AG08396 (cell line): ENCODE measurements at places on chromosomes 12 and 14.
A peak's percentile ranks its signal among the peaks of the same experiment; 100 is the strongest.

DNA sequence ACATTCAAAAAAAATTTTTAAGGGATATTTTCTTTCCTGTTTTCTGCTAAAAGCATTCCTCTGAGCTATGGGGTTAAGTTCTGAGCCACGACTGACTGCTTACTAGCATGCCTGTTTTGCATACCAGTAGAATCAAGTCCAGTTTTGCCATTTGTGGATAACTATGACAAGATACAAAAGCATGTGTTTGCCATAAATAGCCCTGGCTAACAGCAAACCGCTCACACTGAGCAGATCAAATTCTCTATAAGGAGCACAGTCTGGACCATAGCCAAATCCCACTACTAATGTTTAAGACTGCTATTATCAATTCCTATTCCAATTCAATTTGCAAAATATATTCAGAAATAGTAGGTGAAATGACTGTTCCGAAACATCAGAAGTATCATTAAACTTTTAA, 3.2 kb downstream of the CFL2 start:
- DNase-seq, result peak; percentile 82

GRCh38 chr12:27549236-27549800, 25.3 kb downstream of the PPFIBP1 start:
- DNase-seq, result peak; percentile 34

GRCh38 chr12:39722504-39722903, 102.9 kb upstream of the ABCD2 start:
- DNase-seq, result no peak

DNA sequence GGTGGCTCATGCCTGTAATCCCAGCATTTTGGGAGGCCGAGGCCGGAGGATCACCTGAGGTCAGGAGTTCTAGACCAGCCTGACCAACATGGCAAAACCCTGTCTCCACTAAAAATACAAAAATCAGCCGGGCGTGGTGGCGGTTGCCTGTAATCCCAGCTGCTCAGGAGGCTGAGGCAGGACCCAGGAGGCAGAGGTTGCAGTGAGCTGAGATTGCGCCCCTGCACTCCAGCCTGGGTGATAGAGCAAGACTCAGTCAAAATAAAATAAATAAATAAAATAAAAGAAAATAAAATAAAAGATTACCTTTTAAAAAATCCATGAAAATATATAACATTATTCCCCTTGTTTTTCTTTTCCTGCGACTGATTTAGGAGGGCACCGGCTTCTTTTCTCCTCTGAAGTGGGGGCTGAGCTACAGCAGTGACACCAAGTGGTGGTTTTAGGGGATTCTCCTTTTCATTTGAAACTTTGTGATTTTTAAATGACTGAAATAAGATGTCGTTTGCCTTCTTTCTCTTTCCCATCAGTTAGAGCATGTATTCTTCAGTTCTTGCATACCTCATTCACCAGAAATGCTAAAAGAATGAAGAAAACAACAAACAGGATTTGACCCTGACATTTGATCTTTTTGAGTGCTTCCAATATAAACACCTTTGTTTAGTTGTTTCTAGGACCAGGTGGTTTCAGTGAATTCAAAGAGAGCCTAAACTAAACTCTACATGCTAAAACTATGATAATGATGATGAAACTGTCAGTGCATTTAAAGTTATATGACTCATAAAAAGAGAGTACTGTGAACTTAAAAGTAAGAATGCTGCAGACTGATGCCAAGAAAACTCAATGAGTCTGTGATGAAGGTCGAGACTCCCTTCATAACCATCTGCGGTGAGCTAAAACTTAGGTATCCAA, 22.6 kb upstream of the PKP2 start:
- DNase-seq, result no peak

DNA sequence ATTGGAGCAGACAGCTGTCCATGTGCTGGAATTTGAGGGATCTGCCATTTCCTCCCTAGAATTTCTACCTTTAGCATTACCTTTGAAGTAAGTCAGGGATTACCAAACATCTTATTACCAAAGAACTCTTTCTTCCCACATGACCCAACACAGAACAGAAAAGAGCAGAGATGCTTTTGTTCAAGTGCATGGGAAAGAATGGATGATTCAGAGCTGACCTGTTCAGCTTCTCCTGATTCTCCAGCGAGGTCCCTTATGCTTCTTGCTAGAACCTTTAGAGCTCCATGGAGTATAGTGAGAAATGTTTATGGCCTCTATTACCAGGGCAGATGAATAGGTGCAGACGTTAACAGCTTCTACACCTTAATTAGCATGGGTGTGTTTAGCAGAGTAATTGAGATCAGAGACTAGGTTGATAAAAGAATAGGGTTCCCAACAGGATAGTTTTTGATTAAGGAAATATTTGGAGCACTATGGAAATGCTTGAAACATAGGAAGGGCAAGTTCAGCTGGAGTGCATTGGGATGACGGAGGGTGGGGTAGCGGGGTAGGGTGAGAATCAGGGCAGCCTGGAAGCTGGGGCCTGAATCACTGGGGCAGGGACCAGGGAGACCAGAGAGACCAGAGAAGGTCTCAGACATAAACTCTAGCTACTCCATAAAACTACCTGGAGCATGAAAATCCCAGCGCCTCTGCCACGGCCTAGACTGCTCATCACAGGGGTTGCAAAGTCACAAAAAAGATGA, 223.7 kb downstream of the CACNA1C start:
- DNase-seq, result no peak

DNA sequence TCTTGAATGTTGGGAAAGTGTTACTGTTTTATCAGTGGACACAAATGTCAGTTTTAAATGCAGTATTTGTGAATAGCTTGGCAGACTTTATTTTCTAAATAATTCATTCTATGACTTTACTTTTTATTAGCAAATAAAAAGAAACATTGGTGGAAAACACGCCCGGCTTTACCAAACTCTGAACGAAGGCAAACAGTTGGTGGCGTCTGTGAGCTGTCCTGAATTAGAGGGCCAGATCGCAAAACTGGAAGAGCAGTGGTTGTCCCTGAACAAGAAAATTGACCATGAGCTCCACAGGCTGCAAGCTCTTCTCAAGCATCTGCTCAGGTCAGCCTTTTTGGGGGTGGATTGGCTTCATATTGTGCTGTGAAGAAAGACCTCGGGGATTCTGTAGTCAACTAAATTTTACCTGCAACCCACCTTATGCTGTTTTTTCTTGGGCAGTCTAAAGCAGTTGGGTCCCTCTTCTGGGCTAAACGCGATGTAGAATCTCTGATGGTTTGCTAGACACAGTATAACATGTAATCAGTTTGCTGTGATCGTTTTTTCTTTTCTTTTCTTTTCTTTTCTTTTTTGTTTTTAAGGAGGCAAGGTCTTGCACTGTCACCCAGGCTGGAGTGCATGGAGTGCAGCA, 156.4 kb downstream of the ESR2 start:
- DNase-seq, result no peak

DNA sequence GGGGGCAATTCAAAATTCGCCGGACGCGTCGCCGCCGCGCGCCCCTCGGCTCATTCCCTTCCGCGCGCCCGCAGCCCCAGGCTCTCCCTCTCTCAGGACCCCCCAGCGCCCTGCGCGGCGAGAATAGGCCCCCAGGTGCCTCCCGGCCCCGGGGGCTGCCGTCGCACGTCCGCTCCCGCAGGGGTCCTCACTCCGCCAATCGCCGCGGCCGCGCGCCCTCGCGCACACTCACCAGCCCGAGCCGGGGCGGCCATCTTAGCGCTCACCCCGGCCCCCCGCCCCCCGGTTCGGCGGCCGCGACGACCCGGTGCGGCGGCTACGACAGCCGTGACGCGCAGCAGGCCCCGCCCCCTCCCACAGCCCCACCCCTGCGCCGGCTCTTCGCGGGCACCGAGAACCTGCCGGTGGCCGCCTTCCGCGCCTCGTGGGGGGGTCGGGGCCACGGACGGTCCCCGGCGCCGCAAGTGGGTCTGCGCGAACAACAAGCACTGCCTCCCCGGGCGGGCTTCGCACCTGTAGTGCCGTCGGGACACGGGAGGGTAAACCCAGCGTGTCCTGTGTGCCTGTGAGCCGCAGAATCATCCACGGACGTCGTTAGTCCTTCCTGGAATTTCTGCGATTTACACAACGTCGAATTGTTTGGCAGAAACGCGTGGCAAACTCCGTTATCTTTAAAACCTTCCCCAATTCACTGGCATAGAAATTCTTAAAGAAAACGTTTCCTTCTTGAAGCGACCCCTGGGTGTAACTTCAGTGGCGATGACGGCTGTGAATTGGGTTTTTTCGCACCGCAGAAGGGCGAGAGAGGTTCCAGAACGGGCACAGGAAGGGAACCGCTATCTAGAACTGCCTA, 2.5 kb downstream of the USP44 start:
- peak; percentile 83 for DNase-seq

DNA sequence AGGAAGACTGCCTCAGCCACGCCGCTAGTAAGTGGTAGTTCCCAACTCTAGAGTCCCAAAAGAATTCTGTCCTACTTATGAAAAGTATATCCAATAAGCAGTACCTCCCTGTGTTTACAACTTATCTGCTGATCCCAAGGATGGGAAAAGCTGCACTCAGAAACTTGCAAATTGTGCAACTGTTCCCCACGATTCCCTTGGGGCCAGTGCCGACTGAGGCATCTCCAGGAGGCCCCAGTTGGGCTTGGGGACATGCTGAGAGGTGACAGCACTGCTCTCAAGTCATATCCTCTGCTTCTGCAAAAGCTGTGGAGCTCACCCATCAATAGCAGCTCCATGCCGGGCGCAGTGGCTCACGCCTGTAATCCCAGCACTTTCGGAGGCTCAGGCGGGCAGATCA, 23.7 kb downstream of the SPRING1 start:
- DNase-seq, result no peak

DNA sequence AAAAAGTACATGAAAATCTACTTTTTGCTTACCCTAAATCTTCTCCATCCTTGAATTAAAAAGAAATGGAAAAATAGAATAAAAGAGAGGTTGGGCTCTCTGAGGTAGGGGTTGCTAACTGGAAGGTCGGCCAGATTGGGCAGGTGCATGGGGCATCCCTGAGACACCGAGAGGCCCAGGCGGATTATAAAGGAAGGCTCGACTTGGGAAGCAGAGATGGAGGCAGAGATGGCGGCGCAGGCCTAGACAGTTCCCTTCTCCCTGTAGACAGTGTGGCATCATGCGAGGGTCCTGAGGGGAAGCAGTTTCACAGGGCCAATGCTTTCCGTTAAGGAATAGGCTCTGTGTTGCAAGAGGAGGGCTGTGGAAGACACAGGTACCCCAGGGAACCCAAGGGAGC, 3.7 kb upstream of the KRT74 start:
- no peak for DNase-seq
